ENCODE measurements at places on chromosomes 16 and 17.

DNA sequence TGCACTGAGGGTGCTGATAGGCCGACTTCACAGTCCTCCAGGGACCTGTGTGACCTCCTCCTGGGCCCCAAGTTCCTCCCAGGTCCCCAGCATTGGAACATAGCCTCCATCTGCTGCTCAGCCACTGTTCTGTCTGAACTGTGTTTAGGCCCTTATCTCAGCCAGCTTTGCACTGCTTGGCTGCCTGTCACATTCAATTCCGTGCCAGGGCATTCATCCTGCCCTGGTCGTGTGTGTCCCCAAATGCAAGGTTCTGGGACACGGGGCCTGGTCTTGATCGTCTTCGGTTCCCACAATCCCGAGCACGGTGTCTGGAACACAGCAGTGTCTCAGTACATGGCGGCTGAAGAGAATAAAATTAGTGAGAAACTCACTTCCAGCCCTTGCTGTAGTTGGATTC is 69.9 kb upstream of the NFAT5 start:
- DNase-seq, result no peak

DNA sequence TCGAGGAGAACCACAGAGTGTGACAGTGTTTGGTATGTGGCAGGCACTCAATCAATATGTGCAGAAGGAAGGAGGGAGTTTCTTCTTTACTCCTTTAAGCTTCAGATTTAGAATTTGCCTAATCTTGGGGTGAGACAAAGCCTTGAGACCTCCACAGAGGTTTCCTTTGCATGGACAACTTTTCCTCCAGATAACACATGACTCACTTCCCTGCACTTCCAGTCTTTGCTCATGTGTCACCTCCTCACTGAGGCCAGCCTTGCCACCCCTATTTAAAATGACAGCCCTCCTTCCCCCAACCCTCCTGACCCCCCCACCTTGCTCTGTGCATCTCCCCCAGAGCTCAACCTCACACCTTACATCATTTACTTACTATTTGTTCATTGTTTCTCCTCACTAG is 17.4 kb upstream of the NOS2 start:
- no peak for DNase-seq

DNA sequence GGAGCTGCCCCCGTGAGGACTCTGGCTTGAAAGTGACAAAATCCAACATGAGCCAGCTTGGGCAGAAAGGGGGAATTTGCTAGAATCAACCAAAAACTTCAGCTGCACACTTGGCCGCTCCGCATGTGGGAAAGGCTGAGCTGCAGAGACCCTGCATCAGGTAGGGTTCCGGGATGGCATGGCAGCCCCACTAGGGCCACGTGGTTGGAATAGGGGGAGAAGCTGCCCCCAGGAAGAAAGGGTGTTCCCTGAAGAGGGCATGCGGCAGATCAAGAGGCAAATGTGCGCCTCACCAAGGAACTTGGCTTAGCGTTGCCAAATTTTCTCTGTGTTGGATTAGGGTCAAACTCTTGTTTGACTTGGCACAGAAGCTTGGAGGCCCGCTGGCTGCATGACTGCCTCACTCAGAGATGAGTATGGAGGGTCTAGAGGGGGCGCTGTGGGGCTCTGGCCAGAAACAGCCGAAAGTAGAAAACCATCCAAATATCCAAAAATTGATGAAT is 29.2 kb upstream of the WFIKKN2 start:
- DNase-seq, result no peak

DNA sequence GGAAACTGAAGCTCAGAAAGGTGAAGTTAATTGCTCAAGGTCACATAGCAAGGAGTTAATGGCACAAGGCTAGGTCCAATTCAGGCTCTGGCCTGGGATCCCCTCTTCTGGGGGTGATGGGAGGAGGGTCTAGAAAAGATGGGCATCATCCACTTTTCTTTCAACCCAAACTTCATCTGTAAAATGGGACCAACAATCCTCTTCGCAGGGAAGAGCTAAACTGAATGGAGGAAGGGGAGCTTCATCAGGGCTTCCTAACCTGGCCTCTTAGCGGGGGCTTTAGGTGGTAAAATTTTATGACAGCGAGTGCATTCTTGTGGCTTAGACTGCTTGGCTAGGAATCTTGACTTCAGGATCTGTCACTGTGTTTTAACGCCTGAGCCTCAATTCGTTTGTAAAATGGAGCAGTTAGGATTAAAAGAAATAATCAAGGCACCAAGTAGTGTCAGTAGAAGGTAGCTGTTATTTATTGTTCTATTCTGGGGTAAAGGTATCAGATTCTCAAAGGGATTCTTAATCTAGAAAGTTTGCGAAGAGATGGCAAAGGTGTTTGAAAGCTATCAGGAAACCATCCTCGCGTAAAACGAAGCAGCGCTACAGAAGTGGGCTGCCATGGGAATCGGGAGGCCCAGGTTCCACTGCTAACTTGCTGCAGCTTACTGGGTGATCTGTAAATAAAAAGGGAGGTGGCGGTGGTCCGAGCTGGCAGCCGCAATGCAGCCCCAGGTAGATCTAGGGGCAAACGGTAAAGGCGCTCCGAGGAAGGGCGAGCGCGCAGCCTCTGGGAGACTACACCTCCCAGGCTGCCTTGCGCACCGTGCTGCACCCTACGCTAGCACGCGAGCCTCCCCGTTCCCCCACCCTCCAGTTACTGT is 1.5 kb upstream of the SRCAP start:
- DNase-seq, result no peak

GRCh38 chr16:70399381-70399780 is 39.5 kb downstream of the ST3GAL2 start:
- DNase-seq, result no peak

- no peak for DNase-seq
Measured at GRCh38 chr16:24908716-24909115, 63.0 kb downstream of the SLC5A11 start.

GRCh38 chr17:28526381-28526780 is 20.2 kb downstream of the FOXN1 start:
- no peak for DNase-seq

GRCh38 chr17:81428948-81429774 is 33.9 kb downstream of the BAHCC1 start:
- no peak for DNase-seq

GRCh38 chr16:7167626-7168025 is 165.0 kb upstream of the RBFOX1 start:
- no peak for DNase-seq

- DNase-seq, result no peak
Measured at GRCh38 chr17:59366040-59366757, 34.7 kb downstream of the YPEL2 start.

DNA sequence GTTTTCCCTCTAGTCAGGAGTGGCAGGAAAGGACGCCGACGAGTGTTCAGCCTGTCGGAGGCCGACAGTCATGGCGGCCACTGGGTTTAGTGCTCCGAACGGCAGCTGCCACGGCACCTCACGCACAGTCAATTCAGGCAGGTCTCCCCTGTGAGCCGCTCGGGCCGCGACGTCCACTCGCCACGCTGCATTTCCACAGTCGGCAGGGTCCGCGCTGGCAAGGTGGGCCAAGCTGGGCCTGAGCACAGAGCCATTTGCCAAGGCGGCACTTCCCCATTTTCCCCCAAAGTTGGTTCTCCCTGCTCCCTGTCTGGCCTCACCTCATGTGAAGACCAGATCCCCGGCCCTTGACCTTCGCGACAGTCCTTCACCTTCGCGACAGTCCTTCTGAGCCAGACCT is 81.9 kb downstream of the SOCS1 start:
- DNase-seq, result no peak

DNA sequence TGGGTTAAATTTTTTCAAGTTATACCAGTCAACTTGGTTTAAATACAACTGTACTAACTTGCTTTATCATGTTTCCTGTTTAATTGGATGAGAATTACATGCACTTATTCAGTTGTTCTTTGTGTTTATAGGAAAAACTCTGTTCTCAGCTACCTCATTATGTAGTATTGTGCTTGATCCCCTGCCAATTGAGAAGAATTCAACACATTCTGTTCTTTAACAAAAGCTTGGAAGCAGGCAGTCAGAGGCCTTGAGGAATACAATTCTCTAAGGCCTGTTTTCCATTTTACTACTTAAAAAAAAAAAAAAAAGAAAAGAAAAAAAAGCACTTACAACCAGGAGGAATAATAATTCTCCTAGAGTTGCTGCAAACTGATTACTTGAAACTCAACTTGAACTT is 60.6 kb upstream of the CMIP start:
- DNase-seq, result no peak

Measured in activated CD4-positive, alpha-beta T cell treated with anti-CD3 and anti-CD28 coated beads, Interleukin-2, amount 50 U/mL, for 4 hours (primary cell).